ENCODE measurements at places on chromosomes 5 and 9.

GRCh38 chr9:5800969-5801738 is 31.8 kb downstream of the ERMP1 start:
- no peak for DNase-seq

DNA sequence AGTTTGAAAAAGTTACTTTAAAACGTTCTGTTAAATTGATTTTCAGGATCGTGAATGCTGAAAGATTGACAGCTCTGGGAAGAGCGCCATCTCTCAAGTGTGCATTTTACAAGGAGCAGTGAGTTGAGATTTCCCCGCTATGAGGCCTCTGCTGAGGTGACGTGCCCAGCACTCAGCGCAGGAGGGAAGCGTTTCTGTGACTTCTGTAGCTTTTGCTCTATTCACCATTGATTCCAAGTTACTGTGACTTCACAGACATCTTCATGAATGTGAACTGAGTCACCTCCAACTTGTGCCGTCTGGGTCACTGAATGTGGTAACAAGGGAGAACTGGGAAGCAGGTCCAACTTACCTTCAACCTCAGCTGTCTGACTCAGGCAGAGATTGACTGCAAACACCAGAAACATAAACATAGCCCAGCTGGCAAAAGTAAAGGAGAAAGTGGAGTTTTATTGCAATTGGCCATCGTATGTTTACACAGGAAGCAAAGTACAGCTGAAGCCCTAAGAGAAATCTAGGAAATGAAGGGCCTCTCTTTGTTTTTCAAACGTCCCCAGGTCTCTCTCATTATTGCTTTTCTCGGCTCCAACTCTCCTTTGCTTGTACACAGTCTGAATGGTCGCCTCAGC is 428.8 kb upstream of the CLINT1 start:
- no peak for DNase-seq

DNA sequence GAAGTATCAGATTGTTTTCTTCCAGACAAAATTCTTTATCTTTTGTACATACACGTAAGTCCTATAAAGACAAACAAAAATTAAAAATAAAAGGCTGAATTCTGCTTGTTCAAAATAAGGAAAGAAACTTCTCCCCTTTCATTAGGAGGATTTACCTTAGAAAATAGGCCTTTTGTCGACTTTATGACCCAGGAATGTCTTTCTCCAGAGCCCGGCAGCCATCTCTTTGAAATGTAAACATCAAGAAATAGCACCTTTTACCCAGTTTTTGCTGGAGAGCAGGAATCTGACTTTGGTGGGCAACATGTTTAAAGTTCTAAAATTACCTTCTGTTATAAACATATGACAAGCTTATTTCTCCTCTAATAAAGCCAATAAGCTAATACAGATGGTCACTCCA is 373.0 kb upstream of the FTMT start:
- no peak for DNase-seq

DNA sequence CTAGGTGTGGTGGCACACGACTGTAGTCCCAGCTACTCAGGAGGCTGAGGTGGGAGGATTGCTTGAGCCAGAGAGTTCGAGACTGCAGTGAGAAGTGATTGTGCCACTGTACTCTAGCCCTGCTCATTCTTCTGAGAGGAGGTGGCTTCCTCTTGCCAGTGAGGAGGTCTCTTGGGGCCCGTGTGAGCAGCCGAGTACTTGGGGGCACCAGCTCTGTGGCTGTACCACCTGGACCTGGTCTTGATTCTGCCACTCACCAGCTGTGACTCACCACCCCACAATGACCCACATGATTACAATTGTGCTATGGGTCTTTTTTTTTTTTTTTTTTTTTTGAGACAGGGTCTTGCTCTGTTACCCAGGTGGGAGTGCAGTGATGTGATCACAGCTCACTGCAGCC is 18.0 kb upstream of the CRB2 start:
- DNase-seq, result peak; percentile 0

- no peak for DNase-seq
Measured at GRCh38 chr9:133801739-133802138, 63.6 kb upstream of the SARDH start.

DNA sequence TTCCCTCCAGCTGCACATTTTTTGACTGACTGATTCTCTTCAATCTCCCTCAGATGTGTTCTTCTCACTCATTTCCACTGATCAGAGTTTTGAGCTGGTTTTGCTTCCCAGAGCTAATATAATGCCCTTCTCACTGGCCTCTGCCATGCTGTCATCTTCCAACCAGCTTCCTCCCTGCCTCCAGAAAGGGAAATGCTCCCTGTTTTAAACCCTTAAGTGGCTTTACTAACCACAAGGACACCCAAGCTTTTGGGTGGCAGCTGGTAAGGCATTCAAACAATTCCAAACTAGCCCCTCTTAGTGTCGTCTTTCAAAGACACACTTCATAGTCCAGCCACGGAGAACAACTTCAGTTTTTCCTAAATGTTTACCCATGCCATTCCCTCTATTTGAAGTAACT is 172.5 kb downstream of the CRB2 start:
- DNase-seq, result no peak

GRCh38 chr9:84499969-84500582 is 159.5 kb upstream of the SLC28A3 start:
- no peak for DNase-seq

DNA sequence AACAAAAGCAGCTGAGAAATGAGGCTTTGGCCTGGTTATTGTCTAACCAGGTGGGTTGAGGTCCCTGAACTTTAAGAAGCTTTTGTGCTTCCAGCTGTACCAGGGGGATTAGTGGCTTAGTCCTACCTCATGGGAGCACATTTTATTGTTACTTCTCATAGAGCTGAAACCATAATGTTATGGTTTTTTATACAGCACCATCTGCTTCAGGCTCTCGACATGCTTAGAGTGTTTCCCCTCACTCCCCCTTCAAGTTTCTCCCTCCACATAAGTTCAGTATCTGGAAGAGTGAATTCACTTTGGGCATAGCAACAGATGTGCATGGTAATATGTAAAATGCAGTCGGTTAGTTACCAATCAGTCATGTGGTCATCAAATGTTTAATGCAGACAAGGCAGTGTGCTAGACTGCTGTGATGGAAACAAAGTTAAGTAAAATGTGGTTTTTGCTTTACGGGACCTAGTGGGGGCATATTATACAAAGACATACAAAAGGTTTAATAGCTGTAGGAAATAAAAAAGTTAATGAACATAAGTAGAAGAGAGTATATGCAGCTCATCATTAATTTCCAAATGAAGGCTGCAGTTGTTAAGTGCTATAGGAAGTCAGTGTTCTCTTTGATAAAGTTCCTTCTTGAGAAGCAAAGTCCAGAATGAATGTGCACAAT is 95.9 kb upstream of the SPRY4 start:
- no peak for DNase-seq

DNA sequence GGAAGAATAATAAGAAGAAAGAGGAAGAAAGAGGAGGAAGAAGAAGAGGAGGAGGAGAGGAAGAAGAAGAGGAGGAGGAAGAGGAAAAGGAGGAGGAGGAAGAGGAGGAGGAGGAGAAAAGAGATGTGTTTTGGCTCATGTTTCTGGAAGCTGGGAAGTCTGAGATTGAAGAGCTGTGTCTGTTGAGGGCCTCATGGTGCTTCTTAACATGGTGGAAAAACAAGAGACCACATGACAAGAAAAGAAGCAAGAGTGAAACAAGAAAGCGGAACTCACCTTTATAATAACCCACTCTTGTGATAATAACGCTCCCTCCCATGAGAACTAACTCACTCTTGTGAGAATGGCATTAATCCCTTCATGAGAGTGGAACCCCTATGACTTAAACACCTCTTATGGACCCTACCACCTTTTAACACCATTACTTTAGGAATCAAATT is 36.1 kb upstream of the RANBP6 start:
- no peak for DNase-seq

All from Right ventricle myocardium inferior (tissue), 1 donor.